ENCODE measurements at places on chromosomes 4 and X.

DNA sequence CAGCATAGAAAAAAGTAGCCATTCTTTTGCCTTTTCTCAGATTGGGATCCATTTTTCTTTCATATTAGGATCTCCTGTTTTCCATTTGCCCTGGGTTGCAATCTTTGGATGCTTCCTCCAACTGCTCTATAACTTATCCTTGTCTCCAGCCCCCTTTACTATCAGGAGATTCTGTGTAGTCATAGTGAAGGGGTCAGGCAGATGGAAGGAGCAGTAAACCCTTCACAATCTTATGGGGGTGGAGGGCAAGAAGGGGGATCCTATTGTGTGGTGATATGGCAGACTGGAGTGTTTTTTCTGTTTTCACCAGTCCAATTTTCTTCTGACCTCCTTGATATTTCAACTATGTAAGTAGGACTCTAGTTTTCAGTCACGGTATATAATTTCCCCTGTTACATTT lies 1.7 kb upstream of the SMIM9 start:
- no peak for DNase-seq

GRCh38 chr4:6693231-6694176 lies at the start of gene S100P:
Gene S100P, plus strand, starts transcription at chr4:6693878. Its CDS starts 55 bp downstream, at chr4:6693933.
- DNase-seq: no peak

DNA sequence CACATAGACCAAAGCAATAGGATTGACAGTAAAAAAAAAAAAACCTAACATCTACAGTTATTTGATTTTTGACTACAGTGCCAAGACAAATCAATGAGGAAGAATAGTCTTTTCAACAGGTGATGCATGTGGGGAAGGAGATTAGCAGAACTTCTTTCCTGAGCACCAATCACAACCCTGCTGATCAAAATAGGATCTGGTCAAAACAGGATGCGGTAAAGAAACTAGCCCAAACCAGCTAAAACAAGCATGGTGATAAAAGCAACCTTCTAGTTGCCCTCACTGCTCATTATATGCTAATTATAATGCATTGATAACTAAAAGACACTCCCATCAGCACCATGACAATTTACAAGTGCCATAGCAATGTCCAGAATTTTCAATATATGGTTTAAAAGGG lies 667.5 kb downstream of the GRXCR1 start:
- DNase-seq: no peak

DNA sequence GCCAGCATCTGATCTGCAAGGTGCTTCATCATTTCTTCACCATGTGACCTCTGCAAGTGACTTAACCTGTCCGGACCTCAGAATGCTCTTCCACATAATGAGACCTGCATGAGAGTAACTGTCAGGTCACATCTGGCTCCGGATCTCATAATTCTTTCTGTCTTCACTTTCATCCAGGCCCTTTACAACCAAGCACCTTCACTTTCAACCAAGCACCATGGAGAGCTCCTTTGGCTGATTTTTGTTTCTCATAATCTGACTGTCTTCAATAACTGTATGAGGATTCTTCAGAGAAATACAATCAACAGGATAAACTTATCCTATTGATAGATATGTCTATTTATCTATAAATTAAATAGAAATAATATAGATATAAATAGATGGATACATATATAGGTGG lies 148.1 kb downstream of the VCX3A start:
- DNase-seq: no peak

GRCh38 chr4:121011780-121012340 lies 60.5 kb downstream of the NDNF start:
- no peak for DNase-seq

DNA sequence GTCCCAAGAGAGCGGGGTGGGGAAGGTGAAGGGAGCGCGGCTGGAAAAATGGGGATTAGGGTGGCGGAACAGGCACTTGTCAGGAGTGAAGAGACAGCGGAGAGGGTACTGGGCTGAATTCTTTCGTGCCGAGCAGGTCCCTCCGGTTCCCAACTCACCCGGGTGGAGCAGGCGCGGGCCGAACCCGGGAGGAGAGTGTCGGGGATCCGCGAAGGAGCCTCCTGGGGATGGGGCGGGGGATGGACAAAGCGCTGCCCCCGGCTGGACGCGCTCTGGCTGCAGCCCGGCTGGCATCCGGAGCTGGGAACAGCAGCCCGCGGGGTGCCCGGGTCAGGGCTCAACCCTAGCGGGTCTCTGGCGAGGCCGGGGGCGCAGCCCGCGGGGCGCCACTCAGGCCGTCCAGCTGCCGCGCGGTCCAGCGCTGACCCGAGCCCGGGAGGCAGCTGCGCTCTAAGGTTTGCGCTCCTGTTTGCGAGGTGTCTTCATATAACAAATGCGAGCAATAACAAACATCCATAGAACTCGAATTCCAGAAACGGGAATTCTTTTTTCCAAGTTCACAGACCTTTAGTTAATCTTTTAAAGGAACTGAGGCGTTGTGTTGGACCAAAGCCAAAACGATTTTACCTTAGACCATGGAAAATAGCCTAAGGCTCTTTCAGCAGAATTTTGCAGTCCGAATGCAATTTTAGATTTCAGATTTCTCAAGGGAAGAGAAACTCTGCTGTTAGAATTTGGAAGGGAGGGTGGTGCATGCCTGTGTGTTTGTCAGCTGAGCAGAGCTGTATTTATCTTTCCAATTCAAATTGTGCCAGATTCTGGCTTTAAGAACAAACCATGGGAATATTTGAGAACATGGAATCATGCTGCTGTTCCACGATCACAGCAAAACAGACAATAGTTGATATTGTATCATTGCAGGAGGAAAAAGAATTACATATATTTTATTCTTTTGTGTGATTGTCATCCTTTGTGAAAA lies 744 bp downstream of the NPY5R start:
- no peak for DNase-seq

DNA sequence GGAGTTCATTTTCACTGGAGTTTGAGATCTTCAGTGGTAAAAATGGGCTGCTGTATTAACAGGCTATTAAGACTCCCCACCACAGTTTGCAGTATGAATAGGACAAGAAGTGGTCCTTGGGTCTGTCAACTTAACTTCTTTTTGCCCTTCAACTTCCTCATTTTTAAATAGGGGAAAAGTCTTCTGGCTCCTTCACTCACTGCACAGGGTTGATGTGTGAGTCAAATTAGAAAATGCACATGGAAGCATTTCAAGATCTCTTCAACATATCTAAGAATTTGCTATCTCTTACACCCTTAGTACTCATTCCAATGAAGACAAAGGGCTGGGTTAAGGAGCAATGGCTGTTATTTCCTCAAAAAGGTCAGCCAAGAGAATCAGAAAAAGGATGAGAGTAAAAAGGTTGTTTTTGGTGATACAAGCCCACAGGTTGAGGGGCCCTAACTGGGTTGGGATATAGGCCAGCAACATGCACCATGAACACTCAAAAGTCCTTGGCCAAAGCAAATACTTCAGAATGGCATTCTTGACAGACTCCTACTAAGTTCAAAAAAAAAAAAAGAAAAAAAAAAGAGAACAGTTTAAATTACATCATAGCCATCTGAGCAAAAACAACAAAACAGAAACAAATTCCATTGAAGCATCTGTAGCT lies 13.4 kb downstream of the PDE5A start:
- no peak for DNase-seq

DNA sequence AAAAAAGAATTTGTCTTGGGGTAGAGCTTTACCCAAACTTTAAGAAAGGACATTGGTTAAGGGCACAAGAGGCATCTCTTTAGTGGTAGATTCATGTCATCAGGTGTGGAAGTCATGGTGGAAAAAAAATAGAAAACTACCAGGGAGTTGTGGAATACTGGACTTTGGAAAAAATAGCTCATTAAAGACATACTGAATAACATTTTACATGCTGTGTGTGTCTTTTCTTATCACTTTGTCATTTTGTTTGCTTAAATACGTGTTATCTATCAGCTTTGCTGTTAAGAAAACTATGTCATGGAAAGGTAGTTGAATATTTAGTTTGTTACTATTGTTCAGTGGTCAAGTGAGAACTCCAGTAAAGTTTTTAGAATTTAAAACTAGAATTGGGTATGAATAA lies 147.0 kb downstream of the CCSER1 start:
- no peak for DNase-seq

DNA sequence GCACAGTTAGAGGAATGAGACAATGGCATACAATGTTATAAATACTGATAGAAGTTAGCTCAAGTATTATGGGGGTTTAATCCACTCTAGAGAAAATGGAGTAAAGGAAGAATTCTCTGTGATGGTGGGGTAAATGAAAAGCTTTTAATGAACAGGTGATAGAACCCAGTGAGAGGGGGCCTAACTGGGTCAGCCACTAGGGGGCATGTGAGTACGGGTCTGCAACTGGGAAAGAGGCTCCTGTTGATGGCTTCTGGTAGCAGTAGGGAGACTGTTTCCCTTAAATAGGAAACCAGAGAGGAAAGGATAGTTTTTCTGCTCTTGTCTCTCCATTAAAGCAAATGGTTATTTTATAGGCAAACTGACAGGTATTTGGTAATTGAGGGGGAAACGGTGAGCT lies 132.8 kb upstream of the GPR101 start:
- no peak for DNase-seq
